ENCODE measurements at places on chromosomes 16 and 17.

GRCh38 chr16:47461598-47462266, 601 bp downstream of the PHKB start:
- no peak for DNase-seq

GRCh38 chr17:34371405-34372100, 8.5 kb upstream of the CCL1 start:
- DNase-seq = no peak

DNA sequence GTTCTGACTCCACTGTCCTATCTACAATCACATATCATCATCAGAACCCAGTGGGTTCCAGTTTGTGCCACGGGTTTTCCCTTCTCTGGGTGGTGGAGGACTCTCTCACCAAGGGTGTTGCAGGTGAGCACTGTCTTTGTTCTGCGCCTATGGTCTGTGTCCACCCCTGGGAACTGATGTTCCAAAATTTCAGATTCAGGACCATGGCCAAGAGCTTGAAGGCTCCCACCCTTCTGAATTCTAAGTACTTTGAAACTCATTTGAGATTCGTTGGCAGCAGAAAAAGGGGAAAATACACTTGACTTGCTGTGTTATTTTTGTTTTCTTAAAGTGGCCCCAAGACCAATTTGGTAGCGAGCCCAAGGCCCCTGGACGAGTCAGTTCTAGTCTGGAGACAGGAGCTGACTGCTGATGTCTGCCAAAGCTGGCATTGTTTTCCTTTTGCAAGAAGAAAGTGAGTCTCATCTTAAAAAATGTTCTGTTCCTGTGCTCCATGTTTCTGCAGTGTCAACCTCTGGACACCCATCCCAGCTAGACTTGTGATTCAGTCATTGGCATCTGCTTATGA, 310.9 kb downstream of the HAPSTR1 start:
- no peak for DNase-seq

GRCh38 chr16:26197707-26198106, 505.9 kb downstream of the HS3ST4 start:
- DNase-seq = no peak

GRCh38 chr17:2911755-2912111, 115.5 kb downstream of the RAP1GAP2 start:
- no peak for DNase-seq

DNA sequence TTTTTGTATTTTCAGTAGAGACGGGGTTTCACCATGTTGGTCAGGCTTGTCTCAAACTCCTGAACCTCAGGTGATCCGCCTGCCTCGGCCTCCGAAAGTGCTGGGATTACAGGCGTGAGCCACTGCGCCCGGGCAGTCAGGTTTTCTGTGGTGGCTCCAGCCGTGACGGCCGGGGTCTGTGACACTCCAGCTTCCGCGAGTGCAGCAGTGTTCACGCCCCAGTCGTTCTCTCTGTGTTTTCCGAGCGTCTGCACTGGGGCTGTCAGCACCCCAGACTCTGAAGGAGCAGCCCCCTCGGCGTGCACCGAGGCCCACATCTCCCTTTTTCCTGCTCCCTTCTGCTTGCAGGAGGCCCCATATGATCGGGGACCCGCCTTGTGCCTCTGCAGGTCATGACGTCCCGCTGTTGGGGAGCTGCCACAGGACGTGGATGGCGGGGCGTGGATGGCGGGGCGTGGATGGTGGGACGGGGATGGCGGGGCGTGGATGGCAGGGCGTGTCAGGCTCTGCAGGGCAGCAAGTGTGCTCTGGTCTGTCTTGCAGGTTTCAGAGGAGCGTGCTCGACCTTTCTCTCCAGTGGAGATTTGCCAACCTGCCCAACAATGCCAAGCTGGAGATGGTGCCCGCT, 5.7 kb downstream of the ASPSCR1 start:
- DNase-seq = no peak

- no peak for DNase-seq
Observed at GRCh38 chr17:59669411-59669810, 37.8 kb downstream of the PTRH2 start.

- peak; percentile 83 for DNase-seq
Observed at GRCh38 chr17:78805301-78805700, 23.2 kb upstream of the CYTH1 start.

GRCh38 chr17:82894389-82894788, 54.6 kb upstream of the ZNF750 start:
- no peak for DNase-seq

- DNase-seq = no peak
Observed at GRCh38 chr16:88351491-88352101, 31.2 kb upstream of the ZNF469 start.

DNA sequence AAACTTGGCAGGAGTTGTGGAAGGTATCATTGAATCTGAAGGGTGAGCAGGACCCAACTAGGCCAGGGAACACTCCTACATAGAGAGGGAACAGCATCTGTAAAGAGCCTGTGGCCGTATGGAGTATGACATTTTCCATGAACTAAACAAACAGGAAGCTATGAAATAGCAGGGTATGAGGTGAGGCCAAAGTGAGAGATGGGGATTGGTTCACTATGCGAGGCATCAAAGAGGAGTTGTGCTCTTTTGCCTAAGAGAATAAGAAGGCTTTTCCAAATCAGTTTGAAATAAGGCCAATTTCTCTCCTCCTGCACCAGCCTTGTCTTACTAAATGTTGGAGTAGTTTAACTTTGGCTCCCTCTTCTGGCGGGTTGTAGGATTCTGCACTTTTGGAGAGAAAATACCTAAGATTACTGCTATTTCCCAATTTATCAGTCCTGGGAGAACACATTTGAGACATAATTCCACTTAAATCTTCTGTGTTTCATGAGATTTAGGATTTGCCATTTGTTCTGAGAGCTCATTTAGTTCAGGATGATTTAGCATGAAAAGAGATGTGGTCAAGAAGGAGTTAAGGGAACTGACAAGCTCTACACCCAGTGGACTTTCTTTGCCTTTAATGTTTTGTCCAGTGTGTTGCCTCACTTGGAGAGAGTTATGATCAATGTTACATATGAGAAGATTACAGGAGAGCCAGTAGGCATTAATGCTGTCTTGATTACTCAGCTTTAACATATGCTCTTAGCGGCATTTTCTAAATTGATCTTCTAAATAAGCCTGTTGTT, 55.4 kb downstream of the TNRC6C start:
- peak; percentile 51 for DNase-seq

DNA sequence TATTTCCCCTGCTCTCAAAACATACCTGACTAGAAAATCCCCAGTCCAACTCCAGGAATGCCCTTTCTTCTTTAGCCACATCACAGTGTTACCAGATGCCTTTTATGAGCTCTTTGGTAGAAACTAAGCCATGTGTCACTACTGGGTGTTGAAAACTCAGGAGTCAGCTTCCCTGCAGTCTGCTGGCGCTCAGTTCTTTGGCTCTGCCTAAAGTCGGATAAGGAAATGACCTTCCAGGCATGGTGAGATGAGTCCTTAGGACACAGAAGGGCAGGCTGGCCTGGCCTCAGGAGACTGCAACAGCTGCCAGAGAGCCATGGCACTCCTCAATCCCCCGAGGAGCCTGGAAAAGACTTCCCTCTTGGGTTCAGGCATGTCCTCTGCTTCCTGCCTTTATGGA, 89.1 kb downstream of the CDH13 start:
- no peak for DNase-seq

- no peak for DNase-seq
Observed at GRCh38 chr17:53428913-53429312, 393.8 kb upstream of the KIF2B start.

GRCh38 chr17:51706093-51706492, 445.7 kb downstream of the UTP18 start:
- no peak for DNase-seq

- DNase-seq = no peak
Observed at GRCh38 chr16:10641953-10642949, 52.5 kb downstream of the TEKT5 start.

GRCh38 chr17:4307179-4307930, 43.6 kb upstream of the ANKFY1 start:
- no peak for DNase-seq

GRCh38 chr16:5015351-5015750, 18.4 kb downstream of the NAGPA start:
- no peak for DNase-seq

DNA sequence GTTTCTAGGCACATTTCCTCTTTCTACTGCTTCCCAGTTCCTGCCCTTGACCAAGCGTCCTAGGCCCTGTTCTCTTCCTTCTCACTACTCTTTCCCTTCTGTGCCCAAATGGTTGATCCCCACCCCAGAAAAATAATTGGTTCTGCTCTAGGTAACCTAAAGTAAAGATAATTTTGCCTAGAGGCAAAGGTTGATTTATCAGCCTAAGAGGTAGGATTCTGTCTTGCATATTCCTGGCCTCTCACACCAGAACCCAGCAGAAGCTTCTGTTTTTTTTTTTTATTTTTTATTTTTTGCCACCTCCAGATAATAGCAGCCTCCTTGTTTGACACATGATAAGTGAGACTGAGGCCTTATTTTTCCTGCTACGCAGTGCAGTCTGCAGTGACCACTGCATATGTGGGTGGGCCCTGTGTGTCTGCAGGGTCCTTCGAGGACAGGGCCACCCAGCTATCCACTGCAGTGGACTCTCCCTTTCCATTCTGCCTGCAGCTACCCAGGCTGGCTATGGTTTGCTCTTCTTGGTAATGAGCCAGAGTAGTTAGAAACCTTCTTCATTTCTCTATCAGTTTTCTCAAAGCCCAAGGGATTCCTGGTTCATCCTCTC, 701 bp downstream of the PIPOX start:
- no peak for DNase-seq

GRCh38 chr16:50602531-50603205, 54.5 kb downstream of the NKD1 start:
- DNase-seq = peak; percentile 24

DNA sequence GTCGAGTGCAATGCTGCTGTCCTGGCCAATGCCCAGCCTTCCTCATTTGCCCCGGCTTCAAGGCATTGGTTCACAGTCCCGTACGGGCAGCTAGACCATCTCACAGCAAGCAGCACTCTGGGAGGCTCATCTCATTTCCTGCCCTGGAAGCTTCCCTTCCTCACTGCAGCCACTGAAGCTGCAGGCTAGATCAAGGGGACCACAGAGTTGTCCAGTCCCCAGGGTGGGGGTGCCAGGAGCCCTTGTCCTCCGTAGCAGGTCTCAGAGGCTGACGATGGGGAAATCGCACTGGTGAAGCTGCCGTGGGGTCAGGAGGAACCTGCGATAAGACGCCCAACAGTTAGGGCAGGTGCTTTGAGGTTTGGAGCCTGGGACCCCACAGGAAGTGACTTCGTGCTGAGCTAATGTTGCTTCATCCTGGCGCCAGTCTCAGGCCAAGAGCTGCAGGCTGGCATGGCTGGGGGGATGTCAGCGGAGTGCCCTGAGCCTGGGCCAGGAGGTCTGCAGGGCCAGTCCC, at the start of gene SPNS3:
Gene SPNS3, plus strand, starts transcription at position 426 of the 517 bp plus-strand sequence. Its CDS starts 28 bp downstream, at position 454.
- DNase-seq = peak; percentile 33

DNA sequence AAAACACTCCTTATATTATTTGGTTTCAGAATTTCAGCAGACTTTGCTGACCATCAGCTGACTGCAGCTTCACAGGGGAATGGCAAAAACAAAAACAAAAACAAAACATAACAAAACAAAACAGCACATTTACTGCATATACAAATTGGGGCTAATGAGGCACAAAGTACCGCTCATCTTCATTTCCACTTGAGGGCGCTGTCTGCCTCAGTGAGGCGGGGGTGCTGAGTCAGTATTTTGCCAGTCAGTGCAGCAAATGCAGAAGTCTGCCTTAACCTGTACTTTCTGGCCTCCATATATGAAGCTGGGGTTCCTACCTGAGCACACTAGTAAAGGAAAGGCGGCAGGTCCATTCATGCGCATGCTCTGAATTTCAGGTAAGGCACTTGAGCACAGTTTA, 13.5 kb upstream of the DYNLRB2 start:
- DNase-seq = peak; percentile 74

DNA sequence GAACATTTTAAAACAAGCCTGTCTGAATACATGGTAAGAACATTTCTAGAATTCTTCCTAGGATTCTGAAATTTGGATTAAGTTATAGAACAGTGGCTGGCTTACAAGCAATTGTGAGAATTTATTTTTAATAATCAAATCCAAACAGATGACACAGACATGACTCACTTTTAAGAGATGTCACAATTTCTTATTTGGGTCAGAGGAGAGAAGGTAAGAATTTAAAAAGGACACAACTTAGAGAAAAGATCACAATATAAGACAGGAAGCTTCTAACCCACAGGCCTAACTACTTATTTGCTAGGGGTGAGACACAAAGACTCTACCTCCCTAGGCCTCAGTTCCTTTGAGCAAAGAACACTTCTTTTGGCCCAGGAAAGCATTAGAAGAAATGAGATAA, 32.7 kb downstream of the ZZEF1 start:
- no peak for DNase-seq

GRCh38 chr17:44593156-44593555, 35.9 kb downstream of the FZD2 start:
- DNase-seq = no peak

GRCh38 chr17:6163612-6164333, 93.6 kb downstream of the WSCD1 start:
- no peak for DNase-seq

GRCh38 chr16:556474-557173, 3.6 kb upstream of the PRR35 start:
- no peak for DNase-seq

DNA sequence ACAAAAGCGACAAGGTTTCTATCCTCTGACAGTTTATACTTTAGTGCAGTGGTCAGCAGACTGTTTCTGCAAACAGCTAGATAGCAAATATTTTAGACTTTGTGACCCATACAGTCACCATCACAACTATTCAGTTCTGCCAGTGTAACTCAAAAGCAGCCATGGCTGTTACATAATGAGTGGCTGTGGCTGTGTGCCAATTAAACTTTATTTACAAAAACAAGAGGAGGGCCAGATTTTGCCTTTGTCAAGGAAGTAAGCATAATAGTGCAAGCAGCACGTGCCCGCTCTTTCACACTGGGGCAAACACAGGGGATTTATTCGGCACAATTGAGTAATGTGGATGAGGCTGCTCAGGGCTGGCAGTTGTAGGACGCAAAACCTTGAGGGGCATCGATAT, 551.5 kb downstream of the MAF start:
- DNase-seq = no peak
